ENCODE measurements at places on chromosomes 7 and 10. TPM values are rescaled to one million over a fixed set of nuclear protein-coding genes. Genes with fewer than 3 reads are reported as not detected.

Gene AGR3
- total RNA-seq: not detected

Gene NOBOX
- total RNA-seq: not detected

Gene TAS2R4
- 0.61 TPM for total RNA-seq

Gene NPY
- total RNA-seq: not detected

Gene ANKRD7
- total RNA-seq: 1.4 TPM
